ENCODE measurements at places on chromosomes 16 and 17.

DNA sequence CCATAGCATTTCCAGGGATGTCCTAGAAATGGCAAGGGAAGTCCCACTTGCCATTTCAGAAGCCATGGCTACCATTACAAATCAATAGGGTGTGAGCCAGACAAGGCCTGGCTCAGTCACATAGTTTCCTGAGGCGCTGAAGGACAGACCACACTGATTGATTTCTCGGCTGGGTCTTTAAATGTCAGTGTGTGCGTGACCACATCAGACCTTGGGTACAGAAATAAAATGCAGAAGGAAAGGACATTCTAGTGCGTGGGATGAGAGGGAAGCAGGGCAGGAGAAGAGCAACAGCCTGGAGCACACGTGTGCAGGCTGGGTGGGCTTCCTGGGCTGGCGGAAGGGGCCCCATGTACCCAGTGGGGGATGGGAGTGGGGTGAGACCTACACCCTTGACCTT is 58.7 kb upstream of the LYRM9 start:
- DNase-seq, result no peak

DNA sequence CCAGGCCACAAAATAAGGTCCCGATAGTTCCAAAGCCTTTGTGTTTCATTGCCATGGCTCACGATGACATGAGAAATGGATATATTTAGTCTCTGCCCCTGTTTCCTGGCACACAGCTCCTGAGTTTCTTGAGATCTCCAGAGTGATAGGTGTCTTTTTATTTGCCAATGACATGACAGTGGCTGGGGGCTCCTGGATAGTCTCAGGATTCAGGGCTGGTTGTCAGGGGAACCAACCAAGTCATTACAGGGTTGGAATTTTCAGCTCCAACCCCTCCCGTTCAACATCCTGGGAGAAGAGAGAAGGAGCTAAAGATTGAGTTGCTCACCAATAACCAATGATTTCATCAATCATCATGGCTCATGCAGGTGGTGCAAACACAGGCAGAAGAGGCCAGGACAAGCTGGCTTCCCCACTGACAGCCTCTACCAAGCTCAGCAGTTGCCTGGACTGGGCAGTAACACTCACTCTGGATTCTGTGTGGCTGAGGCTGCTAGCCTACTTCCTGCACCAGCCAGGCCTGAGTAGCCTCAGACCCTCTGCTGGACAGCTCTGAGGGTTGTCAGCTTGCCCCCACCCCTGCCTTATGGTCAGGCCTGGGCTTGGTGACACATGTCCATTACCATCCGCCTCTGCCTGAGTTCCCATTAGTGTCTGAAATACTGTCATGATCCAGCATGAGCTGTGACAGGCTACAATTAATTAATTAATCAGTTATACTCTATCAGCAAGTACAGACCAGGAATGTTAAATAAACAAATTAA is 534.4 kb upstream of the CDH5 start:
- DNase-seq, result no peak

GRCh38 chr17:38861399-38861843 is 7.9 kb upstream of the RPL23 start:
- DNase-seq, result no peak

DNA sequence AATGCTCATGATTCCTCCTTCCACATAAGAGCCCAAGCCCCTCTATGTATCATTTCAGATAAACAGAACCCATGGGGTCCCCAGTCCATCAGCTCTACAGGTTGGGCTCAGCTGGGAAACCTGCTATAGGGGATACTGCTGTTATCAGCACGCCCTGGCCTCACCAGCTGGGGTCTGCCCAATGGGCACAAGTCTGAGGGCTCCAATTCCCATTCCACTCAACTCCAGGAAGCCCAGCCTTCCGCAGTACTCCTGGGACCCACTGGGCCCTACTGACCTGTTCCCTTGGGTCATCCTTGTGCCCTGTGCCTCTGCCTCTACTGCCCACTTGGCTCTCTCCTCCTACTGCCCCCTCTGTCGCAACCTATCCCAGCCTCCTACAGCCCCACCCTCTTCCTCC is 16.2 kb upstream of the XYLT2 start:
- DNase-seq, result no peak

DNA sequence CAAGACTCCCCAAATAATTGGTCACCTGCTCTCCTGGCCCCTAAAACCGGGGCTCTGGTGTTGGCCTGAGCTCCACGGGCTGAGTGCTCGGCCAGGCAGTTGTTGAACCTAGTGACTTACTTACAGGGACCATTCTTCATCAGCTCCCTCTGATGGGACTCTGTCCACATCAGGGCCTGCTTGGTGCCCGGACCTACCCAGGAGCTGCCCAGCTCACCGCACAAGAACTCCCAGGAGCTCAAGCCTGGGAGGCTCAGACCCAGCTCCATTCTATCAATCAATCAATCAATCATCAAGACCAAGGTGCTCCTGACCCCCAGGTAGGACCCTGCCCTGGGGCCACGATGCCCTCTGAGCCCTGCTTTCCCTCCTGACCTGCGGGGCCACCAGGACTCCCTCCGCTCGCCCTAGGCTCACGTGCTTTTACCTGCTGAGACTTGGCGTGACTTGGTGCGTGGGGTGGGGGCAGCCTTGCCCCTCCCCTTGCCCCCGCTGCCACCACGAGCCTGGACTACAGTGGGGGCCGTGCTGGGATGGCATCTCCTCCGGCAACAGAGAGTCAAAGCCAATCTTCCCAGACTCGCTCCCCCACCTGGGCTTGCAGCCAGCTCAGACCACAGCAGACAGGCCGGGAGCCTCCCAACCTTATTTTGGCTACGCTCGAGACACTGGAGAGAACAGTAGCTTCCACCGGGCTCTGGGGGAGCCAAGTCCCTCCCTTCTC is 15.7 kb downstream of the IL34 start:
- DNase-seq, result no peak

GRCh38 chr17:42282478-42283080 is 5.7 kb upstream of the STAT5A start:
- no peak for DNase-seq

DNA sequence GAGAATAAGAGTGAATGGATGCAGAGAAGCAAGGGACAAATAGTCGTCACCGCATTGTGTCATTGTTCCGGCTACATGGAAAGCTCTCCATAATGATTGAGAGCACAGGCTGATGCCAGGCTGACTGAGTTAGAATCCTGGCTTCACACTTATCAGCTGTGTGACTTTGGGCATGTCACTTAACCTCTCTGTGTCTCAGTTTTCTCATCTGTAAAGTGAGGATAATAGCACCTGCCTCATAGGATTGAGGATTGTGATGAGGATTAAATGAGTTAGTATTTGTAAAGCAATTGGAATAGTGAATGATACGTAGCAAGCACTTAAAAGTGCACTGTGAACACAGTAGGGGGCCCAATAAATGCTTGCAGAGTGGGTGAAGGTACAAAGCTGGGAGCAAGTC is 45.7 kb upstream of the LYRM9 start:
- no peak for DNase-seq

- no peak for DNase-seq
Measured at GRCh38 chr17:51059781-51060180, 60.9 kb downstream of the SPAG9 start.

GRCh38 chr16:56311208-56312027 is 113.9 kb downstream of the AMFR start:
- no peak for DNase-seq

DNA sequence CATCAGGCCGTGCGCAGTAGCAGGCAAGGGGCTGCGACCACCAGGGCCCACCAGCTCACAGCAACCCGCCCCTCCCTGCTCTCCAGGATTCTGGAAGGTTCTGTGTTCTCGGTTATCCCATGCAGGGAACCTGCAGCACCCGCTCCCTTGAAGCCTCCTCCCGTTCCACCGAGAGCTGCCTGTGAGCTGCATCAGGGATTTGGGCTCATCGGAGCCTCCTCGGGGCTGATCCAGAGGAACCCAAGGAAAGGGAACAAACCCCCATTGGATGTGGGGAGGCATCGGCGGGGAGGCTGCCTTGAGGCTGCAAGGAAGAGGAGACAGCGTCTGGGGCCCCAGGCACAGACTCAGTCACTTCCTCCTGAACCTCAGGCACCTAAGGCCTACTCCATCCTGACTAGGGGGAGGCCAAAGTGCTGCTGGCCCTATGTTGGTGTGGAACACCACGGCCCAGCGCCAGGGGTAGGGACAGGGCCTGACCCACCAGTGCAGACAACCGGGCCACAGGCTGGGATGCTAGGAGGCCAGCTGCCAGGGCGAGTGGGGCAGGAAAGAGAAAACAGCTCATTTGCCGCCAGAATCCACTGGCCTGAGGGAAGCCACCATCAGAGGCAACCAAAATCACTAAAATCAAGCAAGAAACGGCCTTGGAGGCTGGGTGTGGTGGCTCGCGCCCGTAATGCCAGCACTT is 14.4 kb upstream of the LGALS3BP start:
- no peak for DNase-seq

DNA sequence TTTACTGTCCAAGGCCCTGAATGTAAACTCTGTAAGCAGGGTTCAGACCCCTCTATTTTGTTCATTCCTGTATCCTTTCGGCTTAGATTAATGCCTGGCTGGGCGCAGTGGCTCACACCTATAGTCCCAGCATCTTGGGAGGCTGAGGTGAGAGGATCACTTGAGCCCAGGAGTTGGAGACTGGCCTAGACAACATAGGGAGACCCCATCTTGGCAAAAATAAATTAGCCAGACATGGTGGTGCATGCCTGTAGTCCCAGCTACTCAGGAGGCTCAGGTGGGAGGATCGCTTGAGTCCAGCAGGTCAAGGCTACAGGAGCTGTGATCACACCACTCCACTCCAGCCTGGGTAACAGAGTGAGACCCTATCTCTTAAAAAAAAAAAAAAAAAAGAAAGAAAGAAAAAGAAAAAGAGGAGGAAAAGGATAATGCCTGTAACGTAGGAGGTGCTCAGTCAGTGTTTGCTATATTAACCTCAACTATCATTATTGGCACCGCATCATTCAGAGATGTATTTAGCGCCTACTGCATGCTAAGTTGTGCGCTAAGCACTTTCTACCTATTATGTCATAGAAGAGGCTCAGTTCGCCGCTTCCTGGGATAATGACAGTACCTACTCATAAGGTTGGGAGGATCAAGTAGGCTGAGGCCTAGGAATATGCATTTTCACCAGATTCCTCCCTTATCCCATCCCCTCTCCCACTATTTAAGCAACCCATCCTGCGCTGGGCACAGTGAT is 5.0 kb downstream of the SOCS1 start:
- DNase-seq, result no peak

- peak; percentile 5 for DNase-seq
Measured at GRCh38 chr16:27748868-27749546, 199.1 kb downstream of the KATNIP start.

DNA sequence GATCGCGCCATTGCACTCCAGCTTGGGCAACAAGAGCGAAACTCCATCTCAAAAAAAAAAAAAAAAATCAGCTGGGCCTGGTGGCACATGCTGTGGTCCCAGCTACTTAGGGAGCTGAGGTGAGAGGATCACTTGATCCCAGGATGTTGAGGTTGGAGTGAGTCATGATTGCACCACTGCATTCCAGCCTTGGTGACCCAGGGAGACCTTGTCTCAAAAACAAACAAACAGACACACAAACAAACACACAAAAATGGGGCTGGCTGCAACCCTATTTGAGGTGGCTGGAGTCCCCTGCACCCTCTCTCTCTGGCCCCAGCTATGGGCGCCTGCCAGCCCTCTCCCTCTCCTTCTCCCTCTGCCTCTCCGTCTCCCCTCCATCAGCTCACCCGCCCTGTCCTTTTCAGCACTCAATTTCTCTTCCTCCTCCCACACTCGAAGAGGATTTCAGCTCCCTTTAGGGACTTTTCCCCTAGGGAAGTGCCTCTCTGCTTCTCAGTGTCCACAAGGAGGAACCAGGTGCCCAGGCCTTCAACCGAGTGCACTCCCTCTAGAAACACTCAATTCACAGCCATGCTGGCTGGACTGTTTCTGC is 17.5 kb upstream of the TFAP4 start:
- no peak for DNase-seq

Measured in CD4-positive, CD25-positive, alpha-beta regulatory T cell (primary cell).